Activated CD4-positive, alpha-beta memory T cell treated with anti-CD3 and anti-CD28 coated beads, Interleukin-2, amount 10 ng/mL, durations not matched to agents 7 days and 5 days (primary cell): ENCODE measurements at places on chromosomes 6 and 20.

- no peak for DNase-seq
Observed at GRCh38 chr6:139133262-139134063, 1.4 kb upstream of the HECA start.

DNA sequence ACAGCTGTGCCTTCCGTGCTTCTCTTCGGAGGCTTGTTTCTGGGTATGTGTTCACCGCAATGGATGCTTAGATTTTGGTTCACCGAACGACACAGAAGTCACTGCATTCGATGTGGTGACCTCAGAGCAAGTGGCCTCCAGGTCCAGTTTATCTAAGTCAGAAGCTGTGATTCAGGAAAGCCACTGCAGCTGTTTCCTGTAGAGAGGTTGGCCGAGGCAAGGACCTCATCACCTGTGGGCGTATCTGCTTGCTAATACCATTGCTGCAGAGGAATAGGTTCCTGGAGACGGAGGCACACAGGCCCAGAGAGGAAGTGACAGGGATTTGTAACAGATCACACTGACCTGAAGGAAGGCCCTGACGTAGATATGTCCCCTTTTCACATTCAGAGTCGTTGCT is 82.7 kb downstream of the FARS2 start:
- DNase-seq, result no peak

GRCh38 chr6:501891-502601 is 110.5 kb downstream of the IRF4 start:
- DNase-seq, result peak; percentile 67

- no peak for DNase-seq
Observed at GRCh38 chr6:158242071-158242606, 70.1 kb upstream of the TULP4 start.

- no peak for DNase-seq
Observed at GRCh38 chr6:163180874-163181541, 233.5 kb upstream of the QKI start.

GRCh38 chr20:11766961-11767360 is 150.7 kb upstream of the BTBD3 start:
- DNase-seq, result no peak

DNA sequence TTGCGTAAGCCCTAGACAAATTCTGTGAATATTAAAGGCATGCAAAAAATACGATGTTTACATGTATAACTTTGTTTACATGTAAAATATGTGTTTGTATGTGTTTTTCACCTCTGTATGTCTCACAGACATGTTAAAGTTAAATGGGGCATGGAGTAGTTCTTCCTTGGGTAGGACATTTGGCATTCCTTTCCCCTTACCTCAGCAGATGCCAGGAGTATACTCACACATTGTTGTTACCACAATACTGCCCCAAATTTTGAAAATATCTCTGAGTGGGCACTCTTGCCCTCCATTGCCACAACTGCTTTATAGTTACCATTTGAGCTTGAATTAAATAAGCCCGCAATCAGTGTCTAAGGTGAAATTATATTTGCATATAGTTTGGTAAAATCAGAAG is 147.5 kb downstream of the MYO6 start:
- DNase-seq, result no peak

GRCh38 chr6:31350196-31351032 is 6.6 kb downstream of the HLA-B start:
- DNase-seq, result no peak

DNA sequence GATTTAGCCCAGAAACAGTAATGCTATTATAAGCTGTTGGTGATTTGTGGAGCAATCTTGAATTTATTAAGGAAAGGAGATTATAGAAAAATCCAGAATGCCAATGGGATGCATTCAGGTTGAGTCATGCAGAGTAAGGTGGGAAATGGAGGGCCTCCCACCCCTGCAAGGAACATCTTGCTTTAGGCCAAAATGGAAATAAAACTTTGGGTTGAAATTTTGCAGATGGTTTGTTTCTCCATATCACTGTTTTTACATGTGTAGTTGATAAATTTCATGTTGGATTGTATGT is 152.4 kb downstream of the BCAS1 start:
- no peak for DNase-seq

- DNase-seq, result no peak
Observed at GRCh38 chr6:136113736-136114173, 136.4 kb downstream of the MTFR2 start.

DNA sequence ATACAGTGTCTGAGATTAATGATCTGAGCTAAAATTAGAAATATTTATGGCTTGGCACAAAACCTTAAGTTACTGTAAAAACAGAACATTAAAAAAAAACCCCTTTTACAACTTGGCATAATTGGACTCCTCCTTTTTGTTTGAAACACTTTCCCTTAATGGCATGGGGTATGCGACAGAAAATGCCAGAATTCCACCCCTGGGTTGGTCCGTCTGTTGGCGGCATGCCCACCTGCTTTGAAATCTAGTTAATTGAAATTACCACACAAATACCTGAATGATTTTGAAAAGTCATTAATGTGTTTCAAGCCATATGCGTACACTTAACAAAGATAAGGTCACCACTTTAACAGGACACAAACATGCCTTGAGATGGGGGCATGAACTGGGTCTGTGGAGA is 175.1 kb upstream of the FOXQ1 start:
- no peak for DNase-seq

DNA sequence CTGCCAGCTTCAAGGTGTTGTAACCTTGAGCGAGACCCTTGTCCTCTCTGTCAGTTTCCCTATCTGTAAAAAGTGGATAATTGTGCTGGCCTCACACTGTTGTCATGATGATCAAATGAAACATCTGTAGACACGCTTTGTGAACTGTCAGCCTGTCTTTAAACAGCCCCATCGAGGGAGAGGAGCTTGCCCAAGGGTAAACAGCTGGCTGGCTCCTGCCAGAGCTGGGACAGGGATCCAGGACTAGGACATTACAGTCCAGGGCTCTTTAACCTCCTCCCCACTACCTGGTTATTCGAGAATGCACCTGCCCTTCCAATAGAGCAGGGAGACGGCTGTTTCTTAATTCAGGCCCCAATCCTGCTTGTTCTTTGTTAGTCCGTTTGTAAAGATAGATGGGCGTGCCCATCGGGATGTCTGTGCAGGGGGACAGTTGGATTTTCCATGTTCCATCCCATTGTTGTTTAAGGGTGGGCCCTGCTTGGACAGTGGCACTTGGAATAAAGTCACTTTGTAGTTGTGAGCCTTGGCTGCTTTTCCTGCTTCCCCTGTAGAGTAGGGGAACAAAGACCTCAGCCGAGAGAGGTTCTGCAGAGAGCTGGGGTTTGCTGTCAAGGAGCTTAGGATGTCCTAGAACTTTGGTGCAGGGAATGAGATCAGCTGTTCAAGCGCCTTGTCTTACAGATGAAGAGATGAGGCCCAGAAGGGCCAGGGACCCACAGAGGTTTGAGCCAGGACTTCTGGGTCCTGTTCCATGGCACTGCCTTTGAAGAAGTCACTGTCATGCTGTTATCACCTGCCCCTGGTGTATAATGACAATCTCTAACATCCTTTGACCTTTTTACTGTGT is 77.9 kb upstream of the MYL9 start:
- no peak for DNase-seq

DNA sequence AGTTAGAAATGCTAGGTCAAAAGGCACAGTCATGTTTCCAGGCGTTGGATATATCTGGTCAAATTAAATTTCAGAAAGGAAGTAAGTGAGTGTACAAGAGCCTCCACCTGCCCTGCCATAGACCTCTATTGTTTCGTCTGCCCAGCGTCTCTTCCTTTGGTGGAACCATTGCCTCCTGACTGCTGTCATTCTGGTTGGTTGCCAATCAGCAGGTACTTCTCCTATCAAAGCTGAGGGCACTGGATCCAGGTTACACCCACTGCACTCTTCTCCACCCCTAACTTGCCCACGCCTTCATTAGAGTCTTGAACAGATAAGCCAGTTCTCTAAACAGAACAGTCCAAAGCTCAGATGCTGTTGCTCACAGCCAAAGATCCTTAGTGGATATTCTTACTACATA is 2.6 kb upstream of the WFDC5 start:
- no peak for DNase-seq

GRCh38 chr6:88167352-88167937 is 1.3 kb upstream of the CNR1 start:
- no peak for DNase-seq

GRCh38 chr20:16488616-16489015 is 84.6 kb downstream of the KIF16B start:
- DNase-seq, result no peak

DNA sequence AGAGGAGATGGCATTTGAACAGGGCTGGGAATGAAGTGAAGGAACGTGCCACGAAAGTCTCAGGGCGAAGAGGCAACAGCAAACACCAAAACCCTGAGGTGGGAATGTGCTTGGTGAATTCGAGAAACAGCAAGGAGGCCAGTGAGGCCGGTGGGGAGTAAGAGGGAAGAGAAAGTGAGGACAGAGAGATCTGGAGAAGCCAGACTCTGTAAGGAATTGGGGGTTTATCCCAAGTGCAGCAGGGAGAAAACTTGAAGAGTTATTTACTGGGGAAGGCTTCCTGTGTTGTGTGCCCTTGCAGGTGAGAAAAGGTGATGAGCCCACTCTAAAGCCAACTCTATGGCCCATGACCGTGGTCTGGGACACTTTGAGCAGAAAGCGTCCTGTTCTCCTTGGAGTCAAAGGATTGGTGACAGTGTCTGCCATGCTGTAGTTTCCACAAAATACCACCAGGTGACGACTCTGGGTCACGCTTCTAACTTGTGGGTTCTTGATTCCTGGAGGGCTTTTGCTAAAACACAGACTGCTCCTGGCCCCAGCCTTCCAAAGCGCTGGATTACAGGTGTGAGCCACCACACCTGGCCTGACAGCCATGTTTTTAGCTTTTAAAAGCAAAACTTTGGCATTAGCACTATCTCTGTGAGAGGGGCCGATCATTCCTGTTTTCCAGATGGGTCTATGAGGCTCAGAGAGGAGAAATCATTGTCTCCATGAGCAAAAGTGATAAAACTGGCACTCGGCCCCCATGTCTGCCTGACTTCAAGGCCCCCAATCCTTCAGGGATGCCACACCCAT is 18.0 kb upstream of the CSNK2A1 start:
- peak; percentile 59 for DNase-seq

DNA sequence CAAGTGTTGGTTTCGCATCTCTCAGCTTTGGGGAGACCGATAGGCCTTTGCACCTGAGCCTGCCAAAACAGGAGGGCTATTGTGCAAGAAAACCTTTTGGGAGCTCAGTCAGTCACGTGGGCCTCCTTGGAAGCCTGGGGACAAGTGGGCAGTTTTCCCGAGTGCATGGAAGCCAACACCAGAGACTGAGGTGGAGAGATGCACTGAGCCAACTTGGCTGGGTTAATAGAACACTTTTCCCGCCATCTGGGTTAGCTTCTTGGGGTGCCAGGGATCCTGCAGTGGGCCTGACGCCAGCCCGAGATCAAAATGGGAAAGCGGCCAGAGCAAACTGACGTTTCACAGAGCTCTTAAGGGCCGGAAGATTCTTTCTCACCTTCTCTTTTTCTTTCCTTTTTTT is 2.8 kb upstream of the OOEP start:
- DNase-seq, result no peak

DNA sequence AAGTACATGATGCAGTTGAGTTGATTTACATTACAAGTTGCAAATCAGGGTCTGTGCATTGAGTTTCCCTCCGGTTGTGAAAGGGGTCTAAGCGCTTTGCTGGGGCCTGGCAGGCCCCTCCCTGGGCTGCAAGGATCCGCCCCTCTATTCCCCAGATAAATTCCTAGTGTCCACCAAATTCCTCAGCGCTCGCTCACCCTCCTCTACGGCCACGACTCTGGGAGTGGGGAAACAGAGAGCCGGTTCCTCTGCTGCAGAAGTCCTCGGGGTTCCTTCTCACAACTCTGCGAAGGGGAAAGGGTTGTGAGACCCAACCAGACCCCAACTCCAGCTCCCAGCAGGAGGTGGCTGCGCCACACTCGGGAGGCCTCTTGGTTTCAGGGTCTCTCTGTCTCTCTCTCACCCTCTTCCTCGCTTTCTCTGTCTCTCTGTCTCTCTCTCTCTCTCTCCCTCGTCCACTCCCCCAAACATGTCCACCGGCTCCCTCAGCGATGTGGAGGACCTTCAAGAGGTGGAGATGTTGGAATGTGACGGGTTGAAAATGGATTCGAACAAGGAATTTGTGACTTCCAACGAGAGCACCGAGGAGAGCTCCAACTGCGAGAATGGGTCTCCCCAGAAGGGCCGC is at the start of gene TCF21:
TCF21 (plus strand) TSS at position 185 of the 628 bp plus-strand sequence; CDS start at position 470, 285 bp downstream.
- no peak for DNase-seq

DNA sequence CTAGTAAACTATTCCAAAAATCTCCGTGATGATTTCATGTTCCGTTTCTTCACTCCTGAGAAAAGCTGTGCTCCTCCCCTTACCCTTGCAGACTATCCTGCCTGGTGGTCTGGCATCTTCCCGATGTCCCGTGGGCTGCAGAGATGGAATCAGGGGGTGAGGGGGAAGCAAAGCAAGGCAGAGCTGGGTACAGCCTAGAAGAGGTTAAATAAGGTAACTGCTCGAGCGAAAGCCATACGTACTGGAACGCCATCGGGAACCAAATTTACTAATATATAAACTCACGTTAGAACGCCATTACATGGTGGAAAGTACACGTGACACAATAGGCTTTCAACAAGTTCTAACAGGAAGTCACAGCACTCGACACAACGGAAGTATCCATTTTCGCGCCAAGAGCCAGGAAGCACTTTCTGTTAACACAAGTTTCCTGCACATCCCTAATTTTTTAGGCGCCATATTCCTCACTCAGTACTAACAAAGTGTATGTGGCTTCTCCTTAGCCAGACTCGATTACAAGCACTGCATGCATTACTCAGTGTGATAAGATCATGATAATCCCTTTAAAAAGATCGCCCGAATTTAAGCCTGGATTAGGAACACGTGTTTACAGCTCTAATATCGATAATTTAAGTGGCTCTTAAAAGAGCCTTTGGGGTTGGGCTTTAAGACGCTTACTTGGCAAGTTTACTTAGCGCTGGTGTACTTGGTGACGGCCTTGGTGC is 101.6 kb upstream of the PRSS16 start:
- DNase-seq, result peak; percentile 81

DNA sequence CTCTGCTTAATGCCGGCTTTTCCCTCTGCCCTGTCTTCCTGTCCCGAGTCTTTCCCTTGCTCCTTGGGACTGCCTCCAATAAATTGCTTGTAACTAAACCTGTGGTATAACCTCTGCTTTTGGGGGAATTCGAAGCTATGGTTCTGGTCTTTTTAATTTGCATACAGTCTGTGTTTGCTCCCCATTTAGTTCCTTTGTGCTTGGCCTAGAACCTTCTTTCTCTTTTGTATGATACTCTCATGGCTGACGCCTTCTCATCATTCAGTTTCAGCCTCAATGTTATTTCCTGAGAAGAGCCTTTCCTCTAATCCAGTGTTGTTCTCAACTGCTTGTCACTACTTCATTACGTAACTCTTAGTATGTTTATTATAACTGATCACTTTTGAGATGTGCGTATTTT is 248.0 kb downstream of the PHF3 start:
- DNase-seq, result no peak
